Activated CD8-positive, alpha-beta memory T cell treated with anti-CD3 and anti-CD28 coated beads, Interleukin-2, amount 50 U/mL, for 48 hours (primary cell): ENCODE measurements at places on chromosomes 12 and 14.

GRCh38 chr14:106511006-106511799, 984.8 kb downstream of the TMEM121 start:
- DNase-seq, result no peak

GRCh38 chr14:66403183-66403582, 83.0 kb upstream of the CCDC196 start:
- DNase-seq, result no peak

DNA sequence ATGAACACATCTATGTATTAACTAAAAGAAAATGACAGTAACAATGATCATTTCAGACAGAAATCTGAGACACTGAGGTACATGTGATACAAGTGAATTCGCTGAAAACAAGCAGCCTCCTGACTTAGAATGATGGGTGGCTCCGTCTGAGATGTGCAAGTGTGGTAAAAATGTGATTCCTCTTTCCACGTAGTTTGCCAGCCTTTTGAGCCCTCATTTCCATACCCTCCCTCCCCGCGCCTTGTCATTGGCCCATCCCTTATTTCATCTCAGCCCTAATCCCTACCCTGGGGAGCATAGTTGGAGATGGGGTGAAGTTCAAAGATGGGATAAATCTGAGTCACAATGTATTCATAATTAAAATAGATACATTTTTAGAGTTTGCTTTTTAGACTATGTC, 107.8 kb downstream of the BMP4 start:
- no peak for DNase-seq

DNA sequence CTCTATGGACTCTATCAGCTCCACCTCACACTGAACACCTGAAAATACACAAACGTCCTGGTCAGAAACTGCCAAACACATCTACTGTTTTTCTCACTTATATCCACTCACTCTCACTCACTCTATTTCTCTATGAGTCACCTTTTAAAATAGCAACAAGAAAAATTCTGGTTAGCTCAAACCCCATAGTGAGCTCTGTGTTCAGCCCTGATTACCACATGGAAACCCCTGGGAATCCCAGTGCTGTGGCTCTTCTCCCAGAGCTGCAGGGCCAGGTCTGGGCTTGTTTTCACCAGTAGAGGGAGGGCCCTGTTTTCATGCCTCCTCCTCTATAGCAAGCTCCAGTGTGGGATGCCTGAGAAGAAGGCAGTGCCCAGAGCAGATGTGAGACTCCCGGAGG, 1126.1 kb downstream of the TMEM121 start:
- DNase-seq, result no peak

GRCh38 chr12:22016982-22017381, 29.0 kb upstream of the CMAS start:
- DNase-seq, result no peak
